ENCODE measurements at places on chromosomes 3 and 15.

DNA sequence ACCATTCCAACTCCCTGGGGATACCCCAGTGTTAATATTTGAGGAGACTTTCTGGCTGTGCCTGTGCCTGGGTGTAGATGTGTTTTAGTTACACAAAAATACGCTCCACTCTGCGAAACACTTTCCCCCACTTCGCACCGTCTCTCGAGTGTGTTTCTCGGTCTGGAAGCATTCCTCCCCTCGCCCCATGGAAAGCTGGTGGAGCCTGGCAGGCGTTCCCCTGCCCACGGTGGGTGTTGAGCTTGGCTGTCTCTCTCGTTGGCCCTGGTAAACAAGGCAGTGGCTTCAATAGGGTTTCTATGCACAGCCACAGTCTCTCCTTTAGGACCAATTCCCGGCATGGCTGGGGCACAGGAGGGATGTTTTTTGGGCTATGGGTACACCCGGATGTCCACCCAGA is 19.3 kb downstream of the IQSEC1 start:
- no peaks in the 10 kb centered on the region for H3K36me3 ChIP-seq
- no peaks in the 10 kb centered on the region for H3K27me3 ChIP-seq
- no peak overlapping the region for H3K4me3 ChIP-seq
- no peak for DNase-seq
- peaks cover 15% of the 10 kb centered on the region for H3K4me1 ChIP-seq

DNA sequence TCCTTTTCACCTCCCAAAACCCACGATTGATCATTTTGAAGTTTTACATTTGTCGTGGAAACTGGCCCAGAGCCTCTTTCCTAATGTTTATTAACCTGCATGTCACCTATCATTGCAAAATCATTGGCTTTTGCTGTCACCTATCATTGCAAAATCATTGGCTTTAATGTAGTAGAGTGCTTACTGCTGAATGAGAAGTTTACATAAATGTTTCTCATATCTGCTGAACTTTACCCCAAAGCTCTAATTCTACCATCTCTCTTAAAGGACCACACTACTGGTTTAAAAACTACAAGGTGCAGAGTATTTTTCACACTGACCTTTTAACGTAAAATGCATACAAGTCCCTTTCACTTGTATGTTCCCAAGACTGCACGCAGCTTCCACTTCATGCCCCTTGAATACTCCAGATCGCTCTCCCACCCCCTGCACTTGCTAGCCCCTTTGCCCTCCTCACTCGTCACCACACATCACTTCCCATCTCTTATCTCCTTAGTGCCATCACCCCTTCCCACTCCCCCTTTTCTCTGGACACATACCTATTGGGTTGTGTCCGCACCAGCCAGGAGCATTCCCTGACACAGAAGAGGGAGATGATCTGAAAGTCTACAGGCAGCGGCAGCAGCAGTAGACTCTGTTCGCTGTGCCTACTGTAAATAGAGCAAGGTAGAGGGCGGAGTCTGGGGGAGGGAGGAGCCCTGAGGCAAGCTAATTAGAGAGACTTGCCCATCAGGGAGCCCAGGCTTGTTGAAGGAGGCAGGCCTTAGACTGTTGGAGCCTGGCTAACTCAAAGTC is 30.2 kb upstream of the ATOSA start:
- H3K4me1 ChIP-seq = peaks cover 10% of the 10 kb centered on the region
- peaks cover 5% of the 10 kb centered on the region for H3K27me3 ChIP-seq
- DNase-seq = peak; percentile 89
- peak overlapping the region; percentile 44 for H3K4me3 ChIP-seq
- no peaks in the 10 kb centered on the region for H3K36me3 ChIP-seq

DNA sequence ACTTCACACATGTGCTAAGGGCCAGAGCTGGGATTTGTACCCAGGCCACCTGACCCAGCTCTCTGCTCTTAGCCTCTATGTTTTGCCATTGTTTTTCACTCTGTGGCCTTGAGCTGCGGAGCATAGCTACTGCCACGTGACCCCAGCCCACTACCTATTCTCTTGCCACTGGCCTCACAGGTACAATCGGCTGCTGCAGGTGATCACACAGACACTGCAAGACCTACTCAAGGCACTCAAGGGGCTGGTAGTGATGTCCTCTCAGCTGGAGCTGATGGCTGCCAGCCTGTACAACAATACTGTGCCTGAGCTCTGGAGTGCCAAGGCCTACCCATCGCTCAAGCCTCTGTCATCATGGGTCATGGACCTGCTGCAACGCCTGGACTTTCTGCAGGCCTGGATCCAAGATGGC is 46.2 kb downstream of the SEMA3G start:
- no peaks in the 10 kb centered on the region for H3K36me3 ChIP-seq
- H3K27me3 ChIP-seq = no peaks in the 10 kb centered on the region
- H3K27ac ChIP-seq = no peak overlapping the region

- DNase-seq = no peak
- H3K36me3 ChIP-seq = peaks cover 9% of the 10 kb centered on the region
- H3K4me3 ChIP-seq = no peak overlapping the region
- H3K4me1 ChIP-seq = peaks cover under 1% of the 10 kb centered on the region
These were observed 392.6 kb upstream of the TPM1 start for GRCh38 chr15:62649793-62650420.

GRCh38 chr3:136979204-136979603 is 21.4 kb downstream of the IL20RB start:
- no peaks in the 10 kb centered on the region for H3K36me3 ChIP-seq
- no peak overlapping the region for H3K27ac ChIP-seq
- DNase-seq = no peak

GRCh38 chr3:189094539-189094938 is 77.2 kb upstream of the TPRG1 start:
- H3K4me1 ChIP-seq = no peaks in the 10 kb centered on the region
- H3K27me3 ChIP-seq = no peaks in the 10 kb centered on the region
- H3K27ac ChIP-seq = no peak overlapping the region
- H3K36me3 ChIP-seq = no peaks in the 10 kb centered on the region

- no peaks in the 10 kb centered on the region for H3K4me1 ChIP-seq
- H3K36me3 ChIP-seq = no peaks in the 10 kb centered on the region
- DNase-seq = no peak
- no peak overlapping the region for H3K27ac ChIP-seq
These were observed 61.0 kb upstream of the CSTA start for GRCh38 chr3:122263974-122264588.

- no peaks in the 10 kb centered on the region for H3K27me3 ChIP-seq
- H3K36me3 ChIP-seq = no peaks in the 10 kb centered on the region
- no peaks in the 10 kb centered on the region for H3K4me1 ChIP-seq
- H3K4me3 ChIP-seq = no peak overlapping the region
These were observed 18.1 kb upstream of the PTPN23 start for GRCh38 chr3:47362701-47363100.

- H3K27ac ChIP-seq = no peak overlapping the region
- no peak for DNase-seq
- no peaks in the 10 kb centered on the region for H3K36me3 ChIP-seq
- H3K27me3 ChIP-seq = no peaks in the 10 kb centered on the region
- H3K4me1 ChIP-seq = no peaks in the 10 kb centered on the region
These were observed 198.1 kb upstream of the SATB1 start for GRCh38 chr3:18623220-18623619.

- H3K4me1 ChIP-seq = no peaks in the 10 kb centered on the region
- no peak overlapping the region for H3K4me3 ChIP-seq
- no peaks in the 10 kb centered on the region for H3K36me3 ChIP-seq
- H3K27ac ChIP-seq = no peak overlapping the region
These were observed 278.4 kb upstream of the MME start for GRCh38 chr3:154801729-154802128.

DNA sequence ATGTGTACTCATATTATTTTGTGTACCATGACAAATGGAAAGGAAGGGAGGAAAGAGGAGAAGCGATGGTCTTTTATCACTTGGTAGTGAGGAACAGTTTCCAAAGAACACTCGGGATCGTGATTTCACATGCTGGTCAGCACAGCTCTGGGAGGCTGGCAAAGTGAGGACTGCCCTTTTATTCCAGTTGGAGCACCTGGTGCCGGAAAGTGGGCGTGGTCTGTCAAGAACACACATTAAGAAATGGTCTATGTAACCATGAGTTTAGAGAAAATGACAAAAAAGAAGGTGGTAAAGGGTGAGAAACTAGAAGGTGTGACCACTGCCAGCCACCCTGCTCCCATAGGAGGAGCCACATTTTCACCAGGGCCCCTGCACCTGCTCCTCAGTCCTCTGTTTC is 7.0 kb upstream of the TSEN2 start:
- no peak overlapping the region for H3K27ac ChIP-seq
- H3K27me3 ChIP-seq = no peaks in the 10 kb centered on the region
- H3K36me3 ChIP-seq = no peaks in the 10 kb centered on the region
- no peak overlapping the region for H3K4me3 ChIP-seq
- no peak for DNase-seq

DNA sequence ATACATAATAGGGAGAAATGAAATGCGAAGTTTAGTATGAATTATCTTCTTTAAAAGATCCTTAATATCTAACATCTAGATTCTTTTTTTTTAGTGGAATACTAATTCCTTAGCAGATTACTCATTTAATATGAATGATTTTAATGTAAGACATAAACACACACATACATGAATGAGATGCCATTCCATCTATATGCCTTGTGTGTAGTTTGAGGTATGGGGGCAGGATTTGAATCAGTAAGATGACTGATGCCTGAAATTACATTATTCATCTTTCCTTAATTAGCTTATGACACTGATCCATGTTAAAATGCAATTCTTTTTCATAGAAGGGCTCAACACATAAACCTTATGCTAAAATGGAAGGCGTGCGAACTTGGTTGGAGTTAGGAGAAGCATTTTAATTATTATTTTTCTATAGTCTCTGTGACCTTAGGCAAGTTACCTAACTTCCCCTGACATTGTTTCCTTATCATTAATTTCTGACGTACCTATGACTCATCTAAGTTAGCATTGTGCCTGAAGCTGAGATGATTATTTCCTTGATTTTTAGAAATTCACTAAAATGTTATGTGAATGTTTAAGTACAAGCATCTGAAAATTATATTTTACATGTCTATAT is 10.8 kb upstream of the BNIP2 start:
- no peak for DNase-seq
- no peaks in the 10 kb centered on the region for H3K36me3 ChIP-seq
- H3K4me1 ChIP-seq = peaks cover 10% of the 10 kb centered on the region
- no peaks in the 10 kb centered on the region for H3K27me3 ChIP-seq
- no peak overlapping the region for H3K4me3 ChIP-seq
- H3K27ac ChIP-seq = no peak overlapping the region

DNA sequence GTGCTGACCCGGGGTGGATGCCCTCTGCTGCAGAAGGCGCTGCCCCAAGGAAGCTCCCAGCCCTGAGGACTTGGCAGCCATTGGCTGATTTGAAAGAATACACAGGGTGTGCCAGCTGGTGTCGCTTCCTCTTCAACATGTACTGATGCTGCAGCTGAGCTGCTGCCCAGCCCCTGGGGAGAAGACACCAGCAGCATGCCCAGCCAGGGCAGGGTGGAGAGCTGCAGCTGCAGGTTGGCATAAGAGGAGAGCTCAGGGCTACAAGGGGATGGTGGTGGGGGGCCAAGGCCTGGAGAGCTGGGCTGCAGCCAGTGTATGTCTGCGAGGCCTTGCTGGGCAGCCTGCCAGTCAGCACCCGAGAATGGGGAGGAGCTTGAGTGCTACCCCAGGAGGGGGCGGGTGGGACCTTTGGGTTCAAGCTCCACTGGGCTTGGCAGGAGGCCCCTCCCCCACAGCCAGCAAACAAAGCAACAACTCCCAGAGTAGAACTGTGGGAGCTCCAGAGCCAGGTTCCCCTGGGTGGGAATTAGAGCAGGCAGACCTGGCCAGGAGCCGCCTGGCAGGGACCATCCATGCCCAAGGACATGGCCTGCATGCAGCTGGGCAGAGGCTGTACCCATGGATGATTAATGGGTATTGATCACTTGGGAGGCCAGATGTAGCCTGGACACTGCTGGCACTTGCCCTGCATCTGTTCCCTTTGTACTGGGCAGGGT is 9.2 kb upstream of the SEMA4B start:
- H3K27ac ChIP-seq = no peak overlapping the region
- no peaks in the 10 kb centered on the region for H3K36me3 ChIP-seq
- peaks cover 9% of the 10 kb centered on the region for H3K4me1 ChIP-seq
- H3K4me3 ChIP-seq = no peak overlapping the region
- no peaks in the 10 kb centered on the region for H3K27me3 ChIP-seq

- DNase-seq = no peak
- no peak overlapping the region for H3K27ac ChIP-seq
- no peaks in the 10 kb centered on the region for H3K27me3 ChIP-seq
- no peak overlapping the region for H3K4me3 ChIP-seq
These were observed 106.5 kb upstream of the SLC4A7 start for GRCh38 chr3:27590437-27591298.

DNA sequence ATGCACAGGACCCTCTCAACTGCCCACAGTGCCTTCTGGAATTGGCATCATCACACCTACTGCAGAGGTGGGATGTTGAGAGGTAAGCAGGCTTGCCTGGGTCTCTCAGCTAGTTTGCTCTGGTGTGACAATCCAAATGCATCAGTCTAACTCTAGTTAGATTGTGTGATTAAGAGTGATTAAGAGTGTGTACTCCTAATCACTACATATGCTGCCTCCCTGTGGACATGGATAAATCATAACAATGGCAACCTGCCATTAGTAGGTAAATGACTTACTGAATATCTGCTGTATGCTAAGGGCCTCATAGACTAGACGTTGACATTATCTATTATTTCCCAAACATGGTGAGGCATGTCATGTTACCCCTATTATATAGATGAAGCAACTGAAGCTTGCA is 342.1 kb downstream of the OCA2 start:
- peaks cover 4% of the 10 kb centered on the region for H3K36me3 ChIP-seq
- H3K4me1 ChIP-seq = no peaks in the 10 kb centered on the region
- H3K4me3 ChIP-seq = no peak overlapping the region
- no peak for DNase-seq

- H3K27me3 ChIP-seq = no peaks in the 10 kb centered on the region
- peaks cover 6% of the 10 kb centered on the region for H3K36me3 ChIP-seq
- DNase-seq = no peak
- H3K27ac ChIP-seq = no peak overlapping the region
These were observed 5.8 kb downstream of the SEC13 start for GRCh38 chr3:10315101-10315500.

GRCh38 chr15:89144491-89144890 is 56.2 kb downstream of the ABHD2 start:
- no peak overlapping the region for H3K4me3 ChIP-seq
- no peaks in the 10 kb centered on the region for H3K4me1 ChIP-seq
- H3K27me3 ChIP-seq = no peaks in the 10 kb centered on the region
- no peak overlapping the region for H3K27ac ChIP-seq

- H3K27ac ChIP-seq = no peak overlapping the region
- no peak overlapping the region for H3K4me3 ChIP-seq
- peaks cover 5% of the 10 kb centered on the region for H3K4me1 ChIP-seq
- DNase-seq = no peak
- H3K27me3 ChIP-seq = no peaks in the 10 kb centered on the region
- H3K36me3 ChIP-seq = no peaks in the 10 kb centered on the region
These were observed 52.7 kb upstream of the P3H2 start for GRCh38 chr3:190173426-190173825.

GRCh38 chr3:79724206-79724605 is 43.6 kb downstream of the ROBO1 start:
- peaks cover 8% of the 10 kb centered on the region for H3K4me1 ChIP-seq
- DNase-seq = peak; percentile 46
- no peak overlapping the region for H3K27ac ChIP-seq
- H3K4me3 ChIP-seq = no peak overlapping the region

GRCh38 chr3:88595026-88595425 is 445.3 kb downstream of the C3orf38 start:
- H3K4me3 ChIP-seq = no peak overlapping the region
- H3K4me1 ChIP-seq = no peaks in the 10 kb centered on the region
- no peak for DNase-seq

Measured in neural progenitor cell (in vitro differentiated cells).